ENCODE measurements at places on chromosomes 12 and 14. TPM values are rescaled to one million over a fixed set of nuclear protein-coding genes. Genes with fewer than 3 reads are reported as not detected.

Gene CEP83
- 17.1 TPM for total RNA-seq

Gene KRT85
- not detected for total RNA-seq

Gene CIT
- total RNA-seq: 124 TPM

Gene DNAJC22
- total RNA-seq: not detected

Gene CCDC177
- total RNA-seq: not detected

Gene WDR89
- total RNA-seq: 19.5 TPM

Gene REP15
- 0.61 TPM for total RNA-seq

Gene TMCC3
- total RNA-seq: 0.29 TPM

Gene GZMB
- 2,662 TPM for total RNA-seq

All from activated CD8-positive, alpha-beta memory T cell treated with anti-CD3 and anti-CD28 coated beads, Interleukin-2, amount 10 ng/mL, durations not matched to agents 7 days and 5 days (primary cell).